Breast epithelium (tissue), 4 donors: ENCODE measurements at places on chromosomes 11 and 22. TPM values are rescaled to one million over a fixed set of nuclear protein-coding genes. Genes with fewer than 3 reads are reported as not detected.

- H3K27ac ChIP-seq: no peak overlapping the region
- no peaks in the 10 kb centered on the region for H3K36me3 ChIP-seq
- no peak overlapping the region for H3K4me3 ChIP-seq
- no peak for DNase-seq
Observed at GRCh38 chr11:109237636-109238035, 184.4 kb upstream of the C11orf87 start.

DNA sequence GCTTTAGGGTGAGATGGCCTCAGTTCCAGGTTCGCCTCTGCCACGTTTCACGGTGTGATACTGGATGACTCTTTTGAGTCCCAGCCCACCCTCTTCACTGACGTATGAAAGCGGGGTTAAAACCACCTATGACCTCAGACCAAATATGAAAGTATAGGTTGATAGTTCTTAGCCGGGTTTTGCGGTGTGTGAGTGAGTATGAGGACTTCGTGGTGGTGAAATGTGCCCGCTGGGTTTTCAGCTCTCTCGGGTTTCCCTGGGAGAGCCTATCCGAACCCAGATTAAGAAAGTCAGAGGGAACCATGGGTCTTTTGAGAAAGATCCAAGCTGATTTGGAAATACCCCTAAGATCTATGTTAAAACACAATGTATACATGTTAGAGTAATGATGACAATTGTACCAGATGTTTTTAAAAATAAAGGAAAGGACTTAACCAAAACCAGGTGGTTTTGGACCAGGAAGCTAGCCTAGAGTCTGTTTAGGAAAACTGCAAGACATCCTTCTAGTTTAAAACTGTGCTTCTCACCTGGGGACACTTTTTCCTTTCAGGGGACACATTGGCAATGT lies 25.8 kb upstream of the ST3GAL4 start:
- H3K27ac ChIP-seq: no peak overlapping the region
- H3K4me1 ChIP-seq: no peaks in the 10 kb centered on the region
- no peaks in the 10 kb centered on the region for H3K36me3 ChIP-seq

Gene RPL27A
- 1,119 TPM for total RNA-seq

DNA sequence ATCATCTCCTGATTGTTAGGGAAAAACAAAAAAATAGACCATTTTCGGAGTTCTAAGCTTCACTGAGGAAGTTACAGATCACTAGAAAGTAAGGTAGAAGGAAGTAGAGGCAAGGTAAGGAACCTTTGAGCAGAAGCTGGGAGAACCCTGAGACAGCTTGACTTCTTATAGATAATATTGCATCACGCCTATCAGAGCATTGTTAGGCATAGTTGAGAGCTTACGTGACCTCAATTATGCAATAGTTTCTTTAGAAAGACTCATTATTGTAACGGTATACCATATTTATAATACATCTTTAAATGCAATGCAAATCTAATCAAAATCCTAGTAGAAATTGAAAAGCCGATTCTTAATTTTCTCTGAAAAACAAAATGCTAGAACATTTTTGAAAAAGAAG lies 4.9 kb downstream of the TBRG1 start:
- no peak overlapping the region for H3K4me3 ChIP-seq
- H3K27me3 ChIP-seq: no peaks in the 10 kb centered on the region
- no peak for DNase-seq
- H3K4me1 ChIP-seq: no peaks in the 10 kb centered on the region
- H3K27ac ChIP-seq: no peak overlapping the region

DNA sequence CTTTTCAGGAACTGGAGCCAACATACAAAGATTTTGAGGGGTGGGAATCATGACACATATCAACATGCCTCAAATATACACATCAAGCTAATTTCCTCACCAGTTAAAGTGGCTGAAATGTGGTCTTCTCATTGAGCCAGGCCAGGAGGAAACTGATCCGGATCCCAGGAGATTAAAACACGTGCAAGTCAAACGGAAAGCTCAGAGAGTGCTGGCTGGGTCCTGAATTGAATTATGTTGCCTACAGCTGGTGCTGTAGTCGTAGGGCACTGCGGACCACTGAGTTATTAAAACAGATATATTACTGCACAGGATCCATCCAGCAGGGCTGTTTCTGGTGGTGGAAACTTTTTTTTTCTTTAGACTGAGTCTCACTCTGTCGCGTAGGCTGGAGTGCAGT lies 14.1 kb upstream of the WNT7B start:
- H3K27ac ChIP-seq: no peak overlapping the region
- no peaks in the 10 kb centered on the region for H3K4me1 ChIP-seq
- DNase-seq: no peak
- no peak overlapping the region for H3K4me3 ChIP-seq

- no peak overlapping the region for H3K4me3 ChIP-seq
- no peak for DNase-seq
- H3K27me3 ChIP-seq: no peaks in the 10 kb centered on the region
Observed at GRCh38 chr11:127843483-127844396, 743.6 kb downstream of the ETS1 start.

- DNase-seq: no peak
- H3K27me3 ChIP-seq: no peaks in the 10 kb centered on the region
- H3K4me1 ChIP-seq: no peaks in the 10 kb centered on the region
- H3K4me3 ChIP-seq: no peak overlapping the region
- no peaks in the 10 kb centered on the region for H3K36me3 ChIP-seq
- H3K27ac ChIP-seq: no peak overlapping the region
Observed at GRCh38 chr11:3609416-3610265, 32.2 kb downstream of the ART5 start.

Gene UBE4A
- total RNA-seq: 39.0 TPM

DNA sequence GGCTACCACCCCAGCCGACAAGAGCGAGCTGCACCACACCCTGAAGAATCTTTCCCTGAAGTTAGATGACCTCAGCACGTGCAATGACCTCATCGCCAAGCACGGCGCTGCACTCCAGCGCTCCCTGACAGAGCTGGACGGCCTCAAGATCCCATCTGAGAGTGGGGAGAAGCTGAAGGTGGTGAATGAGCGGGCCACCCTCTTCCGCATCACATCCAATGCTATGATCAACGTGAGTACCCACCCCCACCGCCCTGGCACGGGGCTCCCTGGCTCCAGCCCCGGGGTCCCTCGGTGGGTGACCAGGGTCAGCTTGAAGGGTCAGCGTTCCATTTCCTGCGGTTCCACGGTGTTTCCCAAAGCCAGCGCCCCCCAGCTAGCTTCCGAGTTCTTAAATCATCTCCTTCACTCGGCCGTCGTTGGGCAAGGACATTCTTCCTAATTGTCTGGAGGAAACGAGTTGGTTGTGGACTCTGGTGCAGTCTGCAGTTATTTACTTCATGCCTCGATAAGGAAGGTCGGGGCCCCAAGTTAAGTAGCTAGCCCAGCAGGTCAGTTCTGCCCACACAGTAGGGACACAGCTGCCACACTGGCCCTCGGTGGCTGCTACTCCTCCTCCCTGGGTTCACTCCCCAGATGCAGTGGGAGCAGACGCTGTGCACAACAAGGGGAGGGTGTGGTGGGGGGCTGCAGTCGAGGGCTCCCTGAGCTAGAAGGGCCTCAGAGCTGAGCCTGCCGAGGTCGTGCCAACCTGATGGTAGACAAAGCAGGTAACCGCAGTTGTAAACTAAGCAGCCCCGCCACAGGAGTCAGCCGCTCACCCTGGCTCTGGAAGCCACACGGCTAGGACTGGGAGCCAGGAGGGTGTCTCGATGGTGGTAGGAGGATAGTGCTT lies 97.9 kb downstream of the MORC2 start:
- H3K36me3 ChIP-seq: no peaks in the 10 kb centered on the region
- no peak overlapping the region for H3K27ac ChIP-seq
- no peaks in the 10 kb centered on the region for H3K27me3 ChIP-seq
- H3K4me1 ChIP-seq: no peaks in the 10 kb centered on the region
- no peak for DNase-seq
- no peak overlapping the region for H3K4me3 ChIP-seq

GRCh38 chr11:3962406-3962840 lies 107.0 kb downstream of the STIM1 start:
- H3K4me1 ChIP-seq: no peaks in the 10 kb centered on the region
- no peak overlapping the region for H3K4me3 ChIP-seq
- no peaks in the 10 kb centered on the region for H3K36me3 ChIP-seq
- DNase-seq: no peak

Gene MMP12
- total RNA-seq: not detected

Gene STK33
- total RNA-seq: 2.4 TPM

DNA sequence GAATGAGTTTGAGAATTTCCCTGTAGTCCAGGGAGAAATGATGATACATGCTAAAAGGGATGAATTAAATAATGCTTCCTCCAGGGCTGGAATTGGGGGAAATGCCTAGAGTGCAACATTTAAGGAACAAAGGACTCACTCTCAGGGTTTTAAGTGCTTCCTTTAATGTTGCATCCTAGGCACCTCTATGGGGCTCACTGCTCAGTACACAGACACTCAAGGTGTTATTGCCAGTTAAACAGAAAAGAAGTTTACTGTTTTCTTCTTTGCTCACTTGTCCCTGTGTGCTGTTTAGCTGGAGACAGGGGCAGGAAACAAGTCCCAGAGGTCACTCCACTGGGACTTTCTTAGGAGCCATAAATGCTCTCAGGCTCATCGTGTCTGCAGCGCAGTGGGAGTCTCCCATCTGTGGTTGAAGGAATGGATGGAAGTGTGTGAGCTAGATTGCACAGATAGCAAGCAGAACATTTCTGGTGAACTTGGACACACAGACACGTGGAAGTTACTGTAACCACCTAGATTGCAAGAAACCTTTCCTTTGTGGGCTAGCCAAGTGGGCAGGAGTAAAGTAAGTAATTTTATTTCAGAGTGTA lies 8.4 kb upstream of the OR52H1 start:
- no peak for DNase-seq
- H3K4me3 ChIP-seq: no peak overlapping the region
- no peaks in the 10 kb centered on the region for H3K36me3 ChIP-seq

- H3K4me1 ChIP-seq: no peaks in the 10 kb centered on the region
- no peaks in the 10 kb centered on the region for H3K27me3 ChIP-seq
- DNase-seq: no peak
- H3K36me3 ChIP-seq: no peaks in the 10 kb centered on the region
Observed at GRCh38 chr11:92061456-92062062, 163.1 kb upstream of the FAT3 start.

- no peak for DNase-seq
- H3K27ac ChIP-seq: no peak overlapping the region
- H3K27me3 ChIP-seq: no peaks in the 10 kb centered on the region
- no peaks in the 10 kb centered on the region for H3K36me3 ChIP-seq
Observed at GRCh38 chr22:33510429-33510904, 409.8 kb downstream of the LARGE1 start.

Gene LYVE1
- total RNA-seq: 51.8 TPM

- H3K27ac ChIP-seq: no peak overlapping the region
- no peak for DNase-seq
- no peak overlapping the region for H3K4me3 ChIP-seq
- no peaks in the 10 kb centered on the region for H3K36me3 ChIP-seq
- no peaks in the 10 kb centered on the region for H3K4me1 ChIP-seq
Observed at GRCh38 chr11:132095230-132096131, 725.1 kb downstream of the NTM start.

Gene NRIP3
- total RNA-seq: 14.5 TPM

DNA sequence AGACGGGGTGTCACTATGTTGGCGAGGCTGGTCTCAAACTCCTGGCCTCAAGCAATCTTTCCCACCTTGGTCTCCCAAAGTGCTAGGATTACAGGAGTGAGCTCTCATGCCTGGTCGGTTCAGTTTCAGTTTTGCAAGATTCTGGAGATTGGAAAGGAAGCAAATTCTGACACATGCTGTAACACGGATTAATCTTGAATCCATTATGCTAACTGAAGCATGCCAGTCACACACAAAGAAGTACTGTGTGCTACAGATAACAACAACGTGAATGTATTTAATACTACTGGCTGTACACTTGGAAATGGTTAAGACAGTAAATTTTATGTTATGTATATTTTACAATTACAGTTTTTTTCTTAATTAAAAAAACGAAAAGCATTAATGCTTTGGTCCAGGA lies 107.6 kb downstream of the MED15 start:
- no peaks in the 10 kb centered on the region for H3K27me3 ChIP-seq
- no peaks in the 10 kb centered on the region for H3K4me1 ChIP-seq
- no peak overlapping the region for H3K27ac ChIP-seq
- no peak overlapping the region for H3K4me3 ChIP-seq
- no peaks in the 10 kb centered on the region for H3K36me3 ChIP-seq

Gene OR8J1
- total RNA-seq: not detected

DNA sequence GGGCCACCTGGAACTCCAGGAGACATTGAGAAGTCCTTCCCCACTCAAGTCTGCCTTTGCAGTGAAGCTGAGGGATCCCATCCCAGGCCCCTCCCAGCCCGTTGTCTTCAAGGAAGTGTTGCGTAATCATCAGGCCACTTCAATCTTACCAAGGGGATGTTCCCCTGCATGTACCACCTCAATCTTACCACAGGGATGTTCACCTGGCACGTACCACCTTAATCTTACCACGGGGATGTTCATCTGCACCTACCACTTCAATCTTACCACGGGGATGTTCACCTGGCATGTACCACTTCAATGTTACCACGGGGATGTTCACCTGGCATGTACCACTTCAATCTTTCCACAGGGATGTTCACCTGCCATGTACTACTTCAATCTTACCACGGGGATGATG lies 108.0 kb upstream of the SYN3 start:
- H3K4me1 ChIP-seq: no peaks in the 10 kb centered on the region
- no peak overlapping the region for H3K27ac ChIP-seq
- DNase-seq: no peak
- no peaks in the 10 kb centered on the region for H3K36me3 ChIP-seq

DNA sequence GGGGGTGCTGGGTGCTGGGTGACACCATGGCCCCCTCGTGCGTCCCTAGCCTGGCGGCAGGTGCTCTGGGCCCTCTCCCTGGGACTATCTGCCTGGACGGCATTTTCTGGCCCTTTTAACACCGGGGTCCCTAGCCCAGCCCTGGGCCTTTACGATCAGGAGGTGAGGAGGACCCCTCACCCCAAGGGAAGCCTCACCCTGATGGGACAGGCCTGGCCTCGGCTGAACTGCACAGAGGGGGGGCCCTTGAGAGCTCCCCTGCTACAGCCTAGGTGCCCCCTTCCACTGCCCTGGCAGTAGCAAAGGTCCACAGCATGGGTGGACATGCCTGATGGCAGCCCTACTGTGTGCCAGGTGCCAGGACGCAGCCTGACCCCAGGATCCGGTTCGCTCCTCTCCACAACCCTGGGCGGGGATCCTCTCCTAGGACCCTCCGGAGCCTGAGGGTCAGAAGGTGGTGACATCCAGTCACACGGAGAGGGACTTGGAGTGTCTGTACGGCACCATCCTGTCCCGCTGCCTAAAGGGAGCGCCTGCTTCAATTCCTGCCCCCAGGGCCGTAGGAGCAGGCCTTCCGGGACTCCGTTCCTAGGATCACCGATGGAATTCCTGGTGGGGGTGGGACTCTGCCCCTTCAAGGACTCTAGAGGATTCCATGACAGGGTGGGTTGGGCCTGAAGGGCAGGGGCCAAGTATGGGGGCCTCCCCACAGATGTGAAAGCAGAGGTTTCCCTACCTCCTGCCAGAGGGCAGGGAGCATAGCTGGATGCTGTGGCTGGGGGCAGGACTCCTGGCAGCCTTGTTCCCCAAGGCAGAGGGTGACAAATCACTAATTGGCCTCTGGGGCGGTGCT lies 33.0 kb upstream of the TH start:
- H3K4me1 ChIP-seq: peaks cover 7% of the 10 kb centered on the region
- H3K27ac ChIP-seq: no peak overlapping the region
- H3K27me3 ChIP-seq: no peaks in the 10 kb centered on the region
- no peak overlapping the region for H3K4me3 ChIP-seq
